Cerebellum (tissue), 4 donors: ENCODE measurements at places on chromosomes 1 and 21. TPM values are rescaled to one million over a fixed set of nuclear protein-coding genes. Genes with fewer than 3 reads are reported as not detected.

DNA sequence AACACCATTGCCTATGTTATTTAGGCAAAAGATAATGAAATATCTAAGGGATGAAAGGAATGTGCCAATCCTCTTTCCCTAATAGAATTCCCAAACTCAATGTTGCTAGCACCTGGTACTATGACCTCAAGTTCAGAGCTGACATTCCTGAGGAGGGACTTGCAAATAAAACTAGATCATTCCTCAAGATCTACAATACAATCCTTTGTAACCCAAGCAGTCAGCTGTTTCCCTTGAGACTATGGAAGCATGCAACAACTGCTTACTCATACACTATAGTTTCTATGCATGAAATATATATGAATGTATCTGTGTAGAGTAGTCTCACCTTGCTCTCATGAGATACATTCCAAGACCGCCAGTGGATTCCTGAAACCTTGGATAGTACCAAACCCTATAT, 65.0 kb downstream of the ABL2 start:
- no peak for DNase-seq

GRCh38 chr1:73886716-73887115, 311.3 kb downstream of the LRRIQ3 start:
- DNase-seq: peak; percentile 72

DNA sequence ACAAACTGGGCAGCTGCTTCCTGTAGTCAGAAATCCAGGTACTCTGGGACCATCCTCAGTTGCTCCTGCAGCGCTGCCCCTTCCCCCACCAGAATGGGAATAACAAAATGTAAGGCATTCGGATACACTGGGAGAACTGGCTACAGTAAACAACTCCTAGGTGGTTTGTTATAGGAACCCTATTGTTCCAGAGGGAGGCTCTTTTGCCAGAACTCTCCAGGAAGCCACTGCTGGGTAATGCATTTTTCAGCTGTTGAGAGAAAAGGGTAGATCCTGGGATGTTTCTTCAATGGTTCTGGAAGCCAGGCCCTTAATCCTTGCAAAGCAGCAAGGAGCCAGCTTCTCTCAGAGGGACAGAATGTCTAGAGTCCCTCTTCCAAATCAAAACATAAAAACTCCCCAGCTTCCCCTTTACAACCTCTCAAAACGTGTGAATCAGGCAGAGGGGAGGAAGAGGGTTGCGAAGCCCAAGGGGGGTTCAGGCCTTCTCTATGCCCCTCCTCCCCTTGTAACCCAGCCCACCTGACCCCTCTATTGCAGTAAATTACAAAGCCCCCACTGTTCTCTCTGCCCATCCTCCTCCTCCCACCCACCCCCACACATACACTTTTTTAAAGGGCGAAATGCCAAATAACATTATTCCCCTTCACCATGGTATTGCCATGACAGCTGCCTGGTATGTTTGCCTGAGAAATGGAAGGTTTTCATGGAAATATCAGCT, 29.1 kb downstream of the PLPP3 start:
- no peak for DNase-seq

The HSD3B1 gene
- total RNA-seq: not detected

DNA sequence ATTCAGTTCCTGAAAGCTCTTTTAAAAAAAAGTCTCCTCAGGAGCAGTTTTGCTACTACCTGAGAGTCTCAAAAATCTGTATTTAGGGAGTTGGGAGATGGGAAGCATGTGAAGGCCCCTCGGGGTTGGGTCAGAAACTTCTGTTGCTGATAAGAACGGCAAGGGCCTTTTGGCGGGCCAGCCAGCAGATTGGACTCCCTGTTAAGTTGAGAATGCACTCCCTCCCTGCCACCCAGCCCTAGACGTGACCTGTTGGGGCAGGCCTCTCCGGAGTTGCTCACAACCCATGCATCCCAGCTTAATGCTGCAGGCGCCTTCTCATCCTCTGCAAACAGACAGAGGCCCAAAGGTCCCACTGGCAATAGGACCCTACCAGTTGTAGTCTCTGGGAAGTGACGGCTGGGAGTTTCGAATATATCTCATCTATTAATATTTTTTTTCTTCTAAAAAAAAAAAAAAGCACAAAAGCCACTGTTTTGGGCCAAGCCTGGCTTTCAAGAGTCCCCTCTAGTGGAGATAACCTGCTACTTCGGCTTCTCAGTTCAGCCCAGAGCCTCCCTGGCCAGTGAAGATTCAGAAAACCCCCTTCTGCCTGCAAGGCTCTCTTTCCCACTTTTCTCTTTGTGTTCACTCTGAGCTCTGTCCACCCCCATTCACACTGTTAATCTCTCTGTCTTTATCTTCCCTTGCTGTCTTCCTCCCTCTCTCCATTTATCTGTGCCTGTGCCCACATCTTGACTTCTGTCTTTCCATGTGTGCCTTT, 5.3 kb downstream of the PLXNA2 start:
- peak; percentile 81 for DNase-seq

GRCh38 chr1:39003281-39003680, 12.2 kb downstream of the AKIRIN1 start:
- no peak for DNase-seq

- DNase-seq: no peak
Observed at GRCh38 chr1:84700070-84700469, 9.8 kb upstream of the SSX2IP start.

The SNRPE gene
- 53.3 TPM for total RNA-seq

- DNase-seq: no peak
Observed at GRCh38 chr1:245956225-245956624, 550.9 kb downstream of the SMYD3 start.

The EDARADD gene
- 1.3 TPM for total RNA-seq

The GJC2 gene
- 0.73 TPM for total RNA-seq

- DNase-seq: no peak
Observed at GRCh38 chr1:111184663-111185062, 15.8 kb downstream of the DENND2D start.

The APOBEC4 gene
- not detected for total RNA-seq

DNA sequence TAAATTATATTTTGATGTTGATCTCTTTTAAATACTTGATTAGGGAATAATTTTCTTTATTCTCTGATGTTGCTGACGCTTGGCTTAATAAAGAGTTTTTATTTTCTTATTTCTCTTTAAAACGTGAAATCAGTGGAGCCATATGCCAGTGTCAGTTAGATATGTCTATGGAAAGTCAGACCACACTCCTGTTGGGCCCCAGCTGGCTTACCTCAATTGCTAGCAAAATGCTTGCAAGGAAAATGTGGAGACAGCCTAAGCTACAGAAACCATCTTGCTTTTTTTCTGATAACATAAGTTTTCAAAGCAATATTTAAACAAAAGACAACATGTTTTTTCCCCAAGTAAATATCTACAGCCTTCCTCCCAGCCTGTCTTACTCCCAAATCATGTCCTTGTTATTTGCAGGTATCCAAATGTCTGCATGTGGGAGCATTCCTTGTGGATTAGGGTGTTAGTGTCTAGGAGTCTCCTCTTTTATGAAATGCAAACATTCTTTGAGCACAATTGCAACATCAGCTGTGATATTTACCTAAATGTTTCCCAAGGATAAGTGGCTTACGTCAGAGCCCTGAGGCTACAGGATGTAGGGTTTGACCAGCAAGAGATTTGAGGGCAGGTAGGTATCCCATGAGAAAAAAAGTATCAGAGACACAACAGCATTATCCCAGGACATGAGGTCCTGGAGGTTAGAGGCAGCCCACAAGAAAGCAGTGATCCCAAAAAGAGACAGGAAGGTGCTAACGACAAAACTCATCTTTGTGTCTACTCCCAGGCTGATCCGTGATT, 117.2 kb upstream of the KCNJ15 start:
- no peak for DNase-seq

DNA sequence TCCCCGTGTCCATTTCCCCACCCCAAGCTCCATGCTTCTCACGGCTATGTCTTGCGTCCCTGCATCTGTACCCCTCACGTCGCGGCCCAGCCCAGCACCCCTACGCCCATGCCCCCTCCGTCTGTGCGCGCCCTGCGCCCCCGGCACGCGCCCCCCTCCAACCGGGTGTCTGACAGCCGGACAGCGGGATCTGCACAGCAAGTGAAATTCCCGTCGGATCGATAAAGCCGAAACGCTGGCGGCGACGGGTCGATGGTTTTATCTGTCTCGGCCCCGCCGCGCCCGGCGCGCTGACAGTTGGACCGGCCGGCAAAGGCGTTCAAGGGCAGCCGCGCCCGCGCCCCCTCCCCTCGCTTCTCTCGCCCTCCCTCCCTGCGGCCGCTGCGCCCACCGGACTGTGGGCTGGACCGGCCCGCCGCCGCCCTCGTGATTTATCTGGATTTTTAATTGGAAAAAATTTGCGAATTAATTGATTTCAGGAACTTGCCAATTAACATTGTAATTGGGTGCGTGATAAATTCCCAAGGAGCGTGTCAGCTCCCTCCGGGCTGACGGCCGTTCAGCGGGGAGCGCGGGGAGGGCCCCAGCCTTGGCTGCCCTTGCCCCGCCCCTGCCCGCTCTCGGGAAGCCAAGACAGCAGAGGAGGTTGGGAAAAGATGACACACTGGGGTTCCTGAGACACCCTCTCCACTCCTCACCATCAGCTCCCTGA, 57.1 kb downstream of the TMEM53 start:
- DNase-seq: no peak

The DUSP10 gene
- 4.4 TPM for total RNA-seq

The FCER1G gene
- total RNA-seq: 3.8 TPM

The PTGS2 gene
- 3.4 TPM for total RNA-seq
